Bronchial epithelial cell (primary cell): ENCODE measurements at places on chromosomes 3 and 15.
A peak's percentile ranks its signal among the peaks of the same experiment; 100 is the strongest.

DNA sequence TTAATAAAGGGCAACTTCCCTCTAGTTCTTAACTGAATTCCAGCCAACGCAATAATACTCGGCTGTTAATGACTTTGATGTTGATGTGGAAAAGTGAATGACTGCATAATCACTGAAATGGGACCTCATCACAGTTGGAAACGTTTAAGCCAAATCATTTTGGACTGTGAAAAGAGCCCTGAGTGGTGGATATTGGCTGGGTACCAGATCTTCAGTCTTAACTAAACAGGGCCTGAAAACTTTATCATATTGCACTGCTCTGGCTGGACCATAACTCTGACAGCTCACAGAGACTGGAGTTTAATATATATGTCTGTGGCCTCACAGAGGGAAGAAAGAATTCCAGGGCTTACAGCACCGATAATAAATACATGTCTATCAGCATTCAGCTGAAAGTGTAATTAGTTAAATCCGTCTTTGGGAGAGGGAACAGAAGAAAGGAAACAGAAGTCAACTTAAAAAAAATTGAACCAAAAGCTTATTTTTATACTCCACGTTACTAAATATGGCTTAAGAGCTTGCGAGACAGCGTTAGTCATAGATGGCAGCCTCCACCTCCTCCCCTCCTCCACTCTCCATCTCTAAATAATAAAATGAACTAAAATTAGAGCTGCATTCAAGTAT, 222.3 kb upstream of the CDIN1 start:
- no peak for DNase-seq

DNA sequence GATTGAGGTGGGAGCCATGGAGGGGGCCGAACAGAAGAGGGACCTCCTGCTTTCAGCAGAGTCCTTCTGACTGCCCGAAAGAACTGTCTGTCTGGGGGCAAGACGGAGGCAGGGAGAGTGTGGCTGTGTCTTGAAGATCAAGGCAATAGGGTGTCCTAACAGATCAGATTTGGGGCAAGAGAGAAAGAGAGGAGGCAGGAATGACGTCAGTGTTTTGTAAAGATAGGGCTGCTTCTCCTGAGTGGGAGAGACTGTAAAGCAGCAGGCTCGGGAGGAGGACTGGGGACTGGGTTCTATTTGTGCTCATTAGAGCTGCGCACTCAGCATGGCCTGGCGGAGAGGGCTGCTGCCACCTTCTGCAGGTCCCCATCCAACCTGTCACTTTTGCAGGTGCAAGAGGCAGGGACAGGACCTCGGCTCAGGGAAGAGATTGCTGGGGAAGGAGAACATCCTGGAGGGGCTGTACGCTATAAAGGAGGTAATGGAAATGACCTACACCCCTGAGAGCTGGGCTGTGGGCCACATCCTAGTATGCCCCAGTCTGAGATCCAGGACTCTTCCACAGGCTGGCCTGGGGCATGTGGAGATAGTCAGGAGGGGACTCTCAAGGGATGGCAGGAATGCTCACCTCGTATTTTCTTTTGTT, 29.0 kb upstream of the FGD5 start:
- no peak for DNase-seq

DNA sequence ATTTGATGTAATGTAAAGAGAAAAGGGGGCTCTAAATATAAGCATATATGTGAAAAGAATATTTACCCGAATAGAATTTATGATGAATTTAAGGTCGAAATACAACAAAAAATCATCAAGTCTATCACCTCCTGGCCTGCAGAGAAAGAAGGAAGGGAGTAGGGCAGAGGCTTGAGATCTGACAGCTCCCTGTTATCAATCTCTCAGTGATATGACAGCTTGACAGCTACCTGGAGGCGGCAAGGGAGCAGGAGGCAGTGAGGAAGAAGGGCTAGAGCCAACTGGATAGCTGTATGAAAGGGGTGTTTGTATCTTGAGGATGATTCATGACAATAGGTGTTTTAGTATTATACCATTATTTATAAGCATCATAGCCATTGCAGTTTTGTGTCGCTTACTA, 299.8 kb upstream of the DNAJC19 start:
- no peak for DNase-seq

GRCh38 chr3:65550137-65550536, 488.6 kb downstream of the MAGI1 start:
- no peak for DNase-seq

GRCh38 chr3:187673012-187673411, 2.8 kb upstream of the SST start:
- DNase-seq: no peak

- DNase-seq: peak; percentile 78
Measured at GRCh38 chr15:89023311-89023961, 64.8 kb upstream of the ABHD2 start.

GRCh38 chr3:116288485-116288884, 156.8 kb downstream of the LSAMP start:
- no peak for DNase-seq

DNA sequence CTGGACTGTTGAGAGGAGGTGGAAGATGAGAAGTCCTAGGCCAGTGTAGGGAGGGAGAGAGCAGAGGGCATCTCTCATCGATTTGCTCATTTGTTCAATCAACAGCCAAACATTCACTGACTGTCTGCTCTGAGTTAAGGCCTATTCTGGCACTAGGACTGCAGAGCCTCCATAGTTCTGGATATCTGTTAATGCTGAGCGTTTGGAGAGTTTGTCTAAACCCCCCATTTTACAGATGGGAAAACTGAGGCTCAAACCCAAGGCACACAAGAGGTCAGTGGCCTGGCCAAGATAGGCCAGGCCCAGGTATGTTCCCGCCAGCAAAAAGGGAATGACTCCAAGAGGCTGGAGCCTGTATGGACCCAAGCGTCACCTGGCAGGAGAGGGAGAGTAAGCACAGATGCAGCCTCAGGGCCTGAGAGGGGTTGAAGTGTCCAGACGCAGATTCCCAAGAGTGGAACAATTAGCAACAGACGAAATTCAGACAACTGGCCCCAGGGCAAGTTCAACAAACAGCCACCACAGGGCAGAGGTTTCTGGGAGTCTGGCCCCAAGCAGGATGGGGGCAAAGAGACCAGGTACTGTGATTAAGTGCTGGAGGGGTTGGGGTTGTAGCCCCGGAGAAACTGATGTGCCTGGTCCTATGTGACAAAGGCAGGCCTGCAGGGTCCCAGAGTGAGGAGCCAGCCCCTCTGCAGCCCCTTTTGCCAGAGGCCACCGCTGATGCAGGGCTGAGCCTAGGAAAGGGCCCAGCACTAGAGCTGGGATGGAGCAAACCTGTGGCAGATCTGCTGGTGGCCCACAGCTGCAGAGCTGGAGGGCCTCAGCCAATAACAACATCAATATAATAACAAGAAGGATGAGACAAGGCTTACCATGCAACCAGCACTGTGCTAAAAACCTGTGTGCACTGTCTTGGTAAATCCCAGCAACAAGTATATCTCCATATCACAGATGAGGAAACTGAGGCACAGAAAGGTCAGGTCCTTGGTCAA, 245.1 kb upstream of the TLE3 start:
- no peak for DNase-seq

DNA sequence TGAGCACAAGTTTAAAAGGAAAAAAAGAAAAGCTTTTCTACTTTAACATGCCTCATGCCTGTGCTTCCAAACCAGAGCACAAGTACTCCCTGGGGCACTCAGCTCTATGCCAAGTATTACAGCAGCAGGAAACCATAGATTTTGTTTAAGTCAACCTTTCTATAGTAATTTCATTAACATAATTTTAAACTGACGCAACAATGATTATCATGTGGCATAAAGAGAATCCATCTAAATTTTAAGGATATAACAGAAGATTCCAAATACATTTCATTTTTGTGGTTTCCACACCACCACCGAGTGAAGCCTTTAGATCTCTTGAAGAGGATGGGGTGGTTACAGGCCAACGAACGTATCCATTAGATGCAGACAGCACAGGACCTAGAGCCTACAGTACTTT, 112.1 kb downstream of the TNIK start:
- no peak for DNase-seq
